GF-D8 (cell line): ENCODE measurements at places on chromosomes 1 and 21.
A peak's percentile ranks its signal among the peaks of the same experiment; 100 is the strongest.

DNA sequence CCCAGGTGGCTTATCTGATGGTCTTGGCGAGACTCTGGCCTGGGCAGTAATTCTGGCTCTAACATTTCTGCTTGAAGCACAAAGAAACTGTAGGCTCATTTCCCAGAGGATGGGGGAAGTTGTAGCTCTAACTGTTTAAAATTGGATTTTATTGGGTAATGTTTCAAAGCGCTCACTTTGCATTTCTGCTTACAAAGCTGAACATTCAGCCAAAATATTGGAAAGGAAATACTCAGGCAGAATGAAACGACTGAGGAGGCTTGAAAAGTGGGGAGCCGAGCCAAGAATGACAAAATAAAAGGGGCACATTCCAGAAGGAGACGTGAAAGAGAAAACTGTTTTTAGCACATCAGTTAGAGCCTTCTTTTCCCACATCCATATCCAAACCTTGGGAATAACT, 202.6 kb downstream of the GRIK1 start:
- DNase-seq = no peak

- DNase-seq = no peak
Observed at GRCh38 chr1:53617382-53617781, 121.6 kb downstream of the GLIS1 start.

DNA sequence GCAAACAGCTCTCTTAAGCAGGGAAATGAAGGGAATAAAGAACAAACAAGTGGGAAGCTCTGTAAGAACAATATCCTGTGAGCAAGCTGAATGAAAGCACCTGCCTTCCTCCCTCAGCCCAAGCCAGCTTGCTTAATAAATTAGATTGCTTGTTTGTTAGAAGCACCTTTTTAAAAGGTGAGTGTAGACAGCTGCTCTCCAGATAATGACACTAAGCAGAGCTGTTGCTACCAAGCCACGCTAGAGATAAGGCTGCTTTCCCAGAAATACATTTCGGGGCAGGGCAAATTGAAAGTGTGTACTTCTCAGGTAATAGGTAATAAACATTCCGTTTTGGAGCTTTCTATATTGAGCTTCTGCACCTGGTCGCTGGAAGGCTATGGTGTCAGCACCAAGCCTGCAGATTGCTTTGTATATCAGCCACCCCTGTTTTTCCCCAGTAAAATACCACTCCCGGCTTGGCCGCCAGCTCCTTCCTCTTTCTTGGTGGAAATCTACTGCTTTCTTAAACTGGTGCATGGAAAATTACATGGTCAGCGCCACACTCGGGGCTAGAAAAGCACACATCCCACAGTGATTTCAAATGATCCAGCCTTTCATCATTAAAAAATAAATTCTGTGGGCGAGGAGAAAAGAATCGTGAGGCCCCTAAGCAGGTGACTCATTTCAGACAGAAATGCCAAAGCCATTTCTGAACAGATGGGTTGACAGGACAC, 151.3 kb downstream of the ETS2 start:
- DNase-seq = peak; percentile 55

GRCh38 chr1:219460081-219460895, 152.6 kb downstream of the ZC3H11B start:
- DNase-seq = no peak

GRCh38 chr1:56435434-56436262, 143.7 kb downstream of the PLPP3 start:
- DNase-seq = no peak
